Lower leg skin (tissue), 4 donors: ENCODE measurements at places on chromosomes 2 and 18. TPM values are rescaled to one million over a fixed set of nuclear protein-coding genes. Genes with fewer than 3 reads are reported as not detected.

Gene SH3YL1
- total RNA-seq, result 124 TPM

Gene PSD4
- total RNA-seq, result 79.0 TPM

Gene FAM124B
- total RNA-seq, result 0.55 TPM

Gene BOLL
- not detected for total RNA-seq

Gene CAPN14
- total RNA-seq, result 1.3 TPM

Gene DSG4
- total RNA-seq, result 0.22 TPM

Gene CYS1
- total RNA-seq, result 0.25 TPM

Gene SCN3A
- total RNA-seq, result 0.11 TPM

Gene PROC
- total RNA-seq, result not detected

GRCh38 chr2:38866773-38867443, 8.8 kb downstream of the DHX57 start:
- DNase-seq, result no peak

- DNase-seq, result no peak
Observed at GRCh38 chr2:8606649-8607550, 75.0 kb upstream of the ID2 start.

DNA sequence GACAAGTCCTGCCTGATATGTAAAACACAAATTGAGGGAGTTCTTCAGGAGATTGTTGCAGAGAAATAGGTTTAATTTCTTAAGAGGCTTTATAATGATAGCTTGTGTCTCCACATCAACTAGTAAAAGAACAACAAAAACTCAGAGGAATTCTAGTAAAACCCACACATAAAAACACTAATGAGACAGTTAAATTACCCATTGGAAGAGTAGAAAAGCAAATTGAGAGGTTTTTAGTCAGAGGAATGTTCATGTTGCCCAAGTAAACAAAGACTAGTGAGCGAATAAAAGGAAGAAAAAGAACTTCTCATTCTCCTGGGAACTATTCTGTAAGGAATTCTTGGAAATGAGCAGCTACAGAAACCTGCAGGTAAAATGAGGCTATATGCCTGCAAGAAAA, 330.6 kb downstream of the STK39 start:
- DNase-seq, result no peak

- no peak for DNase-seq
Observed at GRCh38 chr18:59851784-59852399, 47.9 kb upstream of the PMAIP1 start.

DNA sequence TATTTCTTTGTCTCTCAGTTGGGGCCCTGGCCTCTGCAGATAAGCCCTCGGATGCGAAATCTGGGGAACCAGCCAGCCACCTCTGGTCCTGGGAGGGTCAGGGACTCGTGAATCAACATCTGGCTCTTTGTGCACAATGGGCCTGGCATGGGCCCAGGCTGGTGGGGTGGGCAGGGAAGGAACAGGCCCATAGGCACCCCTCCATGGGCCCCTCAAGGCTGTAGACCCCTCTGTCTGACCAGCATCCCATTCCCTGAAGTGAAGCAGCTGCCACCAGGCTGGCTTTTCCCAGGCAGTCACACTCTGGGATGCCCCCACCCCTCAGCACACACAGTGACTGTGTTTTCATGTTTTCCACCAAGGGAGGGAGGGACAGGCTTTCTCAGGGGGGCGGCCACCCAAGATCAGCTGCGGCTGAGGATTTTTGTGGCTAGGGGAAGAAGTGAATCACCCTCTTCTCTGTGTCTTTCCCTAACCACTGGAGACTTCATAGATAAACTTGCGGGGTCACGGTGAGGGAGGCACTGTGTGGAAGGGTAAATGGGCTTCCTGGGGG, 166.0 kb downstream of the AGAP1 start:
- peak; percentile 72 for DNase-seq

GRCh38 chr2:51990684-51991083, 958.8 kb upstream of the NRXN1 start:
- DNase-seq, result no peak

DNA sequence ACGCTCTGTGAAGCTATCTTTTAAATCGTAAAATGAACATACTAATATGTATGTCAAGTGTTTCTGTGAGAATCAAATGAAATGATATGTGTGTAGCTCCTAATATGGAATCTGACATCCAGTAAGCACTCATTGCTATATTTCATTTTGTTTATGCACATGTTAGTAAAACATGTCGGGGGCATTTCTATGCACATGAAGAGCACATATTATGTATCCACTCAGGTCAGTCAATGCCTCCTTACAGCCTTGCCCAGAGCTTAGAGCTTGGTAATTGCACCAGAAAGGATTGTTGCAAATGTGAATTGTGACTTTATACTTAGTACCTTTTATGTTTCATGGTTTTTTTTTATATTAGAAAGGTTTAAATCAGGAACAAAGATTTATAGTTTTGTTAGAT, 463.7 kb upstream of the HNMT start:
- DNase-seq, result no peak

DNA sequence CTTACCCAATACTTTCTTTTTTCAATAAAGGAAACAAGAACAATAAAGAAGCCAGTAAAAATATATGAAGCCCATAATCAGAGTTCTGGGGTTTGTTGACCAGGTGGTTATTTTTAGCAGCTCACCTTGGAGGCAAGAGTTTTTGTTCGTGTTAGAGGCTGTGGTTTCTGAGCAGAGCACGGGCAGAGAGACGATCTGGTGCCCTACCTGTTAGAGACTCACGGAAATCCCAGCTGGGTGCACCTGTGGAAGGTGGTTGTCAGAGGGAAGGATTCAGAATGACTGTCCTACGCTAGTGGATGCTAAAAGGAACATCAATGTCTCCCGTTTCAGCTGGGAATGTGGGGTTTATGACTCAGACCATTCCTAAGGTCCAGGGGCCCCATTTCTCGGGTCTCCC, 87.6 kb downstream of the NRP2 start:
- DNase-seq, result no peak

DNA sequence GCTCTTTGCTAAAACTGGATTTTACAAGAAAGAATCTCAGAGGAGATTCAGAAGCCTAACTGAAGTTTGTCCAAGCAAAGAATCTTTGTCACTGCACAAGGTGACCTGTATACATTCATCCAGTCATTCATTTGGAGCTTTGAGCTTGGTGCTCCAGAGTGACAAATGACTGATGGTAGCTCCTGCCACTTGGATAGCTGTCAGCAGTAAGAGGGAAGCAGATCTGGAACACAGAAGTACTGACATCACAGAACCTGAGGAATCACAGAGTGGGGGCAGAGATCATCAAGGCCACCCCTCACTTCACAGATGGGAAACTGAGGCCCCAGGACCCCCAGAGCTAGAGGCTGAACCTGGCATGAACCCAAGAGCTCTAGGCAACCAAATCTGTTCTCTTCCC, 28.8 kb upstream of the IGFBP2 start:
- no peak for DNase-seq

- DNase-seq, result no peak
Observed at GRCh38 chr2:198004173-198004572, 199.8 kb downstream of the PLCL1 start.

GRCh38 chr2:236875906-236876505, 209.7 kb upstream of the COPS8 start:
- peak; percentile 26 for DNase-seq

DNA sequence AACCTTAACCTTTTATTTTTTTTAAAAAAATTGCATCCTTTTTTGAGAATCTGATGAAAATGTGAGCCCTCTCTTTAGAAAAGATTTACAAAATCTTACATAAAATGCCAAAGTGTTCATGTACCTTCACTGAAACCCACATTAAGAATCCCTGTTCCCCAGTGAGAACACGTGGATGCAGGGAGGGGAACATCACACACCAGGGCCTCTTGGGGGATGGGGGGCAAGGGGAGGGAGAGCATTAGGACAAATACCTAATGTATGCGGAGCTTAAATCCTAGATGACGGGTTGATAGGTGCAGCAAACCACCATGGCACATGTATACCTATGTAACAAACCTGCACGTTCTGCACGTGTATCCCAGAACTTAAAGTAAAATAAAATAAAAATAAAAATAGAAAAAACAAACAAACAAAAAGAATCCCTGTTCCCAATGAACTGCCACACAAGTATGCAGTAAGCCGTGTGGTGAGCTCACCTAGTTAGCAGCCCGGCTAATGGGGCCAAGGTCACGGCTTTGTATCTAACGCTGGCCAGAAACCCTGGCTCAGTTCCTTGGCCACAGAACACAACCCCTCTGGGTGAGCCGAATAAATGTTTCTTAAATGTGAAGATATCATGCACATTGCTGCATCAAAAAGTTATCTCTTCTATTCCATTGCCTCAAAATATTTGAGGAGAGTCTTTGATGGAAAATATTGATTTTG, 41.4 kb downstream of the CHST9 start:
- DNase-seq, result no peak

DNA sequence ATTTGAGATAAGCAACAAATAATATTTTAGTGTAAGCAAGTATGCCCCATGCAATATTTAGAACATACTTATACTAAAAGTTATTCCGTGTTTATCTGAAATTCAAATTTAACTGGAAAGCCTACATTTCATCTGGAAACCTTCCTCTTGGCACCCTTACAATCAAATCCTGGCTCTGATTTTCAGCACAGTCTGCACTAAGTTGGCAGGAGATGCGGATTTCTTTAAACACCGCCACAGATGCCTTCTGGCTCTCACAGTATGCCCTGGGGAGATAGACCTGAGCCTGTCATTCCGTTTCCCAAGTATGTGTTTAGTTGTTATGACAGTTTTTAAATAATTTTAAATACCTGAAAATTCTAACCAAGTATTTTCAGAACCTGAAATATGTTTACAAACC, 7.3 kb upstream of the MLPH start:
- no peak for DNase-seq

DNA sequence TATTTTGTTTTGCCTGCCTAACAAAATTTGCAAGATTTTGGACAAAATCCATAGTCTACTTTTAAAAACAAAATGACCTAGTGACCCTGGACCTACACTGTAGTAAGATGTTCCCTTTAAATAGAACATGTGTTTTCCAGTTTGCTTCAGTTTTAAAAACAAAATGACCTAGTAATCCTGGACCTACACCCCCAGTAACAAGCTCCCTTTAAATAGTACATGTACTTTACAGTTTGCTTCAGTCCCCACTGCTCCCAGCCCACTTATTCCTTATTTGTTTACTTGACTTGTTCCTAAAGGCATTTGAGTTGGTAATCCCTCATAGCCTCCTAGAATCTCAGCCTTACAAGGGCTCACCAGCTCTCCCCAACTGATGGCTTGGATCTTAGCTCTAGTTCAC, 34.5 kb upstream of the HTR2B start:
- no peak for DNase-seq

GRCh38 chr2:27992787-27993401, 102.4 kb downstream of the BABAM2 start:
- DNase-seq, result no peak

DNA sequence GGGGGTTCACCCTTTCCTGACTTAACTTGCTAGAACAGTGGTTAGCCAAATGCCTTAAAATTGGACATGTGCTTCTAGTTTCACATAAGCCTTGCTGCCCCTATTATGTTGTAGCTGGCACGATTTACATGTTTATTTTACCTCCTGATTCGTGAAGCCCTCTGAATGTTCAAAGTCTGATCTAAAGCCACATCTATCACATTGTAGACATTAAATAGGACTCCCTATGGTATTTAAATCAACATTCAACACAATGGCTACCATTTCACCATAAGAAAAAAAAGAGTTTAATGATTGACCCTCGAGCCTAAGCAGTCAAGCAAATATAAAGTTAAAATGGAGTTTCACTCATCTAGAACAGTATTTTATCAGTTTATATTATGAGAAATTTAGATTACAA, 151.5 kb downstream of the GULP1 start:
- no peak for DNase-seq
